ENCODE measurements at places on chromosomes 16 and 17. TPM values are rescaled to one million over a fixed set of nuclear protein-coding genes. Genes with fewer than 3 reads are reported as not detected.
A peak's percentile ranks its signal among the peaks of the same experiment; 100 is the strongest.

Gene YBX2
- total RNA-seq = 0.26 TPM

DNA sequence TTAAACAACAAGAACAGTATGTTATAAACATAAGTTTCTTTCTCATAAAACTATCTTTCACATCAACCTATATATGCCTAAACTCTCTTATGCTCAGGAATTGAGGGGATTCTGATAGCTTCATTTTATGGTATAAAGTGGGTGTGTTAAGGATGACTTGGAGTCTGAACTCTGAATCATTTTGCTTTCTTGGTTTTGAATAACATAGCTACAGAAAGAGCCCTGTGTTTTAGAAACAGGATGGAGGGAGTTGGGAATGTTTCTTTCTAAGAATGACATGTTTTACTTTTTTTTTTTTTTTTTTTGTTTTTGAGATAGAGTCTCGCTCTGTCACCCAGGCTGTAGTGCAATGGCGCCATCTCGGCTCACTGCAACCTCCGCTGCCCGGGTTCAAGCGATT is 50.1 kb downstream of the RHOT1 start:
- no peak for DNase-seq

Gene NT5M
- 6.6 TPM for total RNA-seq

GRCh38 chr16:10751291-10751697 is 7.7 kb downstream of the NUBP1 start:
- no peak for DNase-seq

- no peak for DNase-seq
Measured at GRCh38 chr16:70804153-70804733, 3.3 kb upstream of the VAC14 start.

Gene SPIRE2
- 0.37 TPM for total RNA-seq

- DNase-seq = no peak
Measured at GRCh38 chr16:24988593-24989338, 26.4 kb downstream of the ARHGAP17 start.

- DNase-seq = no peak
Measured at GRCh38 chr17:81386646-81387099, 8.6 kb upstream of the BAHCC1 start.

DNA sequence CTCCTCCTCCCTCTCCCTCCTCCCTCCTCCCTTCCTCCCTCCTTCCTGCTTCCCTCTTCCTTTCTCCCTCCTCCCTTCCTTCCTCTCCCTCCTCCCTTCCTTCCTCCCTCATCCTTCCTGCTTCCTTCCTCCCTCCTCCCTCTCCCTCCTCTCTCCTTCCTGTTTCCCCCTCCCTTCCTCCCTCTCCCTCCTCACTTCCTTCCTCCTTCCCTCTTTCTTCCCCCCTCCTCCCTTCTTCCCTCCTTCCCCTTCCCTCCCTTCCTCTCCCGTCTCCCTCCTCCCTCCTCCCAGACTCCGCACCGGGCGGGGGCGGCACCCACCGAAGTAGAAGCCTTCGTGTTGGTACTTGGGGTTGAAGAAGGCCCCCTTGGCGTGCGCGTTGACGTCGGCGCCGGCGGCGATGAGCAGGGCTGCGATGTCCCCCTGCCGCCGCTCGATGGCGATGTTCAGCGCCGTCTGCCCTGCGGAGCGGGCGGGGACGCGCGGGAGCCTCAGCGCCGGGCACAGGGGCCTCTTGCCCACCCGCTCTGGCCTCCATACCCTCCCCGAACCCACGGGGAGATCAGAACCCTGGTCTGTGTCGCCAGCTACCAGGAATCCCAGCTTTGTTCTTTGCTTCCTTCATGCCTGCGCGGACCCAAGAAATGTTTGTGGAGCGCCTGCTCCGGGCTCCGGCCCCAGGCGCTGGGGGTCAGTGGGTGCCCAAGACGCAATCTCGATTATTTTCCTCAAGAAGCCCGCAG is 22.2 kb downstream of the TRPV3 start:
- peak; percentile 51 for DNase-seq

GRCh38 chr17:29012535-29012934 is 6.7 kb upstream of the SEZ6 start:
- DNase-seq = no peak

- DNase-seq = no peak
Measured at GRCh38 chr16:79580453-79581191, 19.9 kb downstream of the MAF start.

DNA sequence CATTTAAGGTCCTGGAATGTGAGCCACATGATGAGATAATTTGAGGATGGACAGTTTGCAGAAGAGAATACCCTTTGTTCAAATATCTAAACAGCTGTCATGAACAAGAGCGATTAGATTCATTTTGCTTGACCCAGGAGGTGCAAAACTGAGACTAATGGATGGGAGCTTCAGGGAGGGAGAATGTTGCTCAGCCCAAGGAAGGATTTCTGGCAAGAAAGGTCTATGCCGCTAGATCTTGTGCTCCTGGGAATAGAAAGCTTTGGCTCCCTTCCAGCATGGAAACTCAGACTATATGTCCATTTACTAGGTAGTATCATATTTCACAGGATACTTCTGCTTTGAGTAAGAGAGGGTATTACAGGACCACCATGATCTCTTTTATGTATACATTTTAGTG is 14.8 kb upstream of the CDH11 start:
- DNase-seq = no peak

Gene LRRC37A
- 2.4 TPM for total RNA-seq

Gene MEIOC
- total RNA-seq = 0.16 TPM

GRCh38 chr16:2436110-2436509 is 6.9 kb downstream of the CCNF start:
- peak; percentile 26 for DNase-seq

Gene GRIN2A
- not detected for total RNA-seq

- peak; percentile 90 for DNase-seq
Measured at GRCh38 chr16:56576585-56577299, 11.9 kb downstream of the MT4 start.

GRCh38 chr16:2007081-2007836 is 2.4 kb downstream of the ZNF598 start:
- DNase-seq = no peak

- no peak for DNase-seq
Measured at GRCh38 chr16:23505671-23506605, 4.4 kb downstream of the GGA2 start.

Gene TBC1D3E
- total RNA-seq = 0.24 TPM

DNA sequence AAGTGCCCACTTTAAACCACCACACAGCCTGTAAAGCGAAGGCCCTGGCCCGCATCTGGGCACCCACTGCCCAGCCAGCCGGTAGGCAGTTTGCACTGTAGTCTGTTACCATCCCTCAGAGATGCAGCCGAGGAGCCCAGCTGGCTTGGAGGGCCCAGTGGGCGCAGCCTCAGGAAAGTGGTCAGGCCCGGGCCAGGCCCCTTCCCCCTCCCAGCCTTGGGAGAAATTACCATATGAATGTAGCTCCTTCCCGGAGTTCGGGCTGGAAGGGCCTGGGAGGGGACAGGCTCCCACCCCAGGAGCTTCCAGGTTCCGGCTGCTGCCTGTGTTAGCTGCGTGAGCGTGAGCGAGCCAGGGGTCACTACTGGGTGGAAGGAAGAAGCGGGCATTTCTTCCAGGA is 325.4 kb downstream of the SEC14L1 start:
- DNase-seq = no peak

- DNase-seq = no peak
Measured at GRCh38 chr16:50251375-50252081, 14.8 kb upstream of the ADCY7 start.

DNA sequence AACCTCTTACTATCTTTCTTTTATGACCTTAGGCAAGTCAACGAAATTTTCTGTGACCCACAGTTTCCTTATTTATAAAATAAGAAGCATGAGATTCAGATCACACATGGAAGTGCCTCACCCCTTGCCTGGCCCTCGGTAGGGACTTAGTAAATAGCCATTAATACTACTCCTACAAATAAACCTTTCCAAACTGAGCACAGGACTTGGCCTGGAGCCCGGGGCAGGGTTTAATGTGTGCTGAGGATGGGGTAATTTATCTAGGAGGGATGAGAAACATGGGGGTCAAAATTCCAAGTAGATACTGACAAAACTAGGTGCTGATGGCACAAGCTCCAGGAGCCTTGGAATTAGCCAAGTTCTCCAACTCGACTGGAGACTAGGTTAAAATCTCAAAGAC is 35.0 kb downstream of the PITPNC1 start:
- no peak for DNase-seq

DNA sequence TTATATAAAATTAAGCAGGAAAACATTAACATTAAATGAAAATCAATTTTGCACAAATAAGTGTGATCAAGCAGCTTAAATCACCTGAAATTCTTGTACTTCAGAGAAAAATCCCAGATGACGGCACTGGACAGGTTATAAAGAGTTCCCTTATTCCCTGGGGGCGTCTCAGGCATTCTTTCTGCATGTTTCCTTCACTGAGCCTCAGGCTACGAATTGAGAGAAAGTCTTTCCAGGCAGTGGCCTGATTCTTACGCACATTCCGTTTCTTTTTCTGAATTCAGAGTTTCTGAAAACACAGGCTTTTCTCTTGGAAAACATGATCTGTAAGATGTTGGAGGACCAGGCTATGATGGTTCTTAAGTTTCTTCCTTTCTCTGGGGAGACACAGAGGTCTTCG is 22.1 kb upstream of the PITPNM3 start:
- no peak for DNase-seq

DNA sequence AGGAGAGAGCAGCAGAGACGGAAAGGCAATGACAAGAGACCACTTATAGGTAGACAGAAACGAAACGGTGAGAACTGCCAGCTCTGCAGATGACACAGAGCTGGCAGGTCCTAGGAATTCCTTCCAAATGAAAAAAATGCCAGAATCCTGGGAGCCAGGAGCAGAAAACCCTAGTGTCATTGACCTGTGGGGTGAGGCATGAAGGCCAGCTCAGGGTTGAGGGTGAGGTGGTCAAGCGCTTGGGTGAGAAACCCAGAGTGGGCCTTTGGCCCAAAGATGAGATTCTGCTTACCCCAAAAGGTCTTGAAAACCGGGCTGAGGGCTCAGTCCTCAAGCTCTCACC is 9.2 kb downstream of the HIC1 start:
- DNase-seq = no peak

GRCh38 chr17:1180958-1181752 is 1.4 kb upstream of the ABR start:
- no peak for DNase-seq

DNA sequence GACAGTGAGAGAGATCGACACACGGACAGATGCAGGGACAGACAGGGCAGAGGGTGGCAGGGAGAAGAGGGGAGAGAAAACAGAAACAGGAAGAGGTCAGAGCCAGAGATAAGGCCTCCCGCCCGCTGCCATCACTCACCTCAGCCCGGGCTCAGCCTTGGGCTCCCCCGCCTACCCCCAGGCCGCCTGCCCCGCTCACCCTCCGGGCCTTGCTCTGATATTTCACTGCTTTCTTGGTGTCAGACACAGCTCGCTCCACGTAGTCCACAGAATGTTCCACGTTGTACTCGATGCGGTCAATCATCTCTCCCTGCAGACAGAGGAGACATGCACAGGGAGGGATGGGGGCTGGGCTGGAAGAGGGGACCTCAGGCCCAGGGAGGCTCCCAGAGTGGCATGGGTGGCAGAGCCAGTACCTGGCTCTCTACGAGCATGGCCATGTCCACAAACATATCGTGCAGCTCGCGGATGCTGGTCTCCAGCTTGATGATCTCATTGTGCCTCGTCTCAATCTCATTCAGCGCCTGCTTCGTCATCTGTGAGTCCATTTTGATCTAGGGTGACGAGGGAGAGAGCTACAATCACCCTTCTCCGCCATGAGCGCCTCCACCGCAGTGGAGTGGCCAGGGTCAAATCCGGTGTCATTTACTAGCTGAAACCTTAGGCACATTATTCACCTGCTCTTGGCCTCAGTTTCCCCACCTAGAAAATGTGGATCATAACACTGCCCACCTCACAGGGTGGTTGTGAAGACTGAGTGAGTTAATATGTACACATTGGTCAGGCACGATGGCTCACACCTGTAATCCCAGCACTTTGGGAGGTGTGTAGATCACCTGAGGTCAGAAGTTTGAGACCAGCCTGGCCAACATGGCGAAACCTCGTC is 8.2 kb downstream of the HSD3B7 start:
- DNase-seq = no peak

Gene KRT12
- total RNA-seq = not detected

Gene SULT1A1
- 7.4 TPM for total RNA-seq

- DNase-seq = no peak
Measured at GRCh38 chr17:48143629-48144028, 36.1 kb downstream of the SNX11 start.

GRCh38 chr16:11254913-11255736 is 879 bp downstream of the SOCS1 start:
- DNase-seq = peak; percentile 76

DNA sequence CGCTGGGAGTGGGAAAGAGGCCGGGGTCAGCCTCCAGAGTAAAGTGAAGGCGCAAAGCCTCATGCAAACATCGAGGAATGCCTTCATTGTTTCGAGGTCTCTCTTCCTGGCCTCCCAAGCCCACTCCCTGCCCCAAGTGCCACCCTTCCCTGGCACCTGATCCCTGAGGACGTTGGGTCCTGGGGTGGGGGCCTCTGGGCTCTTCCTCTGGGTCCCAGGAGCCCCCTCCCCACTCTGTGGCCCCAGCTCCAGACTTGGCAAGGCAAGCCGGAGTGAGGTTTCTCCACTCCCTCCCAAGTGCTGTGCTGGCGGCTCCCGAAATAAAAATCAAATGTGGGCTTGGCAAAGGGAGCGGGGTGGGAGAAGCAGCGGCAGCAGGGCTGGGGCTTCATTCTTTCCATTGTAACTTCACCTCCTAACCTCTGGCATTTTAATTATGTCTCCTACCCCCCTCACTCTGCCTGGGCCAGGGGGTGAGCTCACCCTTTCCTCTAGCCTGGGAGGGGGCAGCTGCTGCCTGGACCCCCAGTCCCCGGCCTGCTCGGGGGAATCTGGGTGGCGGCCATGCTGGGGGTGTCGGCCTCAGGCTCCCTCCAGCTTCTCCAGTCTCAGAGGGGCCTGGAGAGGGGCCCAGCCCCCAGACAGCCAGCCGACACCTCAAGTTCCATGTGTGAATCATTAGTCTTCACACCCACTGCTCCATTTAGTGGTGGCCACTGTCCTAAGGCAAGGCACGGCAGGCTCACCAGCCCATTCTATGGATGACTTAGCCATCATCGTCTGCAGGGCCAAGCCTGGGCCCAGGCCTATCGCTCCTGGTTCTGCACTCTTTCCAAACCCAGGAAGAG is 14.6 kb upstream of the TMEM92 start:
- no peak for DNase-seq

DNA sequence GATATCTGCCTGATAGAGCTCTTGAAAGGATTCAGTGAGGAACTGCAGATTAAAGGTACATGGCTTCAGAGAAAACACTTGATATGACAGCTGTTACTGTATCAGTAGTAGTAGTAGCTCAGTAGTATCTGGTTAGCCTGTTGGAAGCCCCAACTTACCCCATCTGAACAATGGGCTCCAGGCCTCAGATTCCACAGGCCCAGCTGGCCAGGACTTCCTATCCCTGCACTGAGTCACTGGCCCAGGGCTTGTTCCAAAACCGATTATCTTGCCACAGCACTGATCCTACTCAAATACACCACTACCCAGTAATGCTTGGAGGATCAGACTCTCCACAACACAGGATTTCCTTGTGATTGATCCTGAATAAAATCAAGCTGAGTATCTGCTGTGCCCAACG is 32.6 kb downstream of the DCUN1D3 start:
- DNase-seq = no peak

GRCh38 chr16:80989801-80990200 is 16.9 kb downstream of the CMC2 start:
- DNase-seq = no peak

Gene PPL
- not detected for total RNA-seq
